ENCODE measurements at places on chromosomes 6 and 20.

DNA sequence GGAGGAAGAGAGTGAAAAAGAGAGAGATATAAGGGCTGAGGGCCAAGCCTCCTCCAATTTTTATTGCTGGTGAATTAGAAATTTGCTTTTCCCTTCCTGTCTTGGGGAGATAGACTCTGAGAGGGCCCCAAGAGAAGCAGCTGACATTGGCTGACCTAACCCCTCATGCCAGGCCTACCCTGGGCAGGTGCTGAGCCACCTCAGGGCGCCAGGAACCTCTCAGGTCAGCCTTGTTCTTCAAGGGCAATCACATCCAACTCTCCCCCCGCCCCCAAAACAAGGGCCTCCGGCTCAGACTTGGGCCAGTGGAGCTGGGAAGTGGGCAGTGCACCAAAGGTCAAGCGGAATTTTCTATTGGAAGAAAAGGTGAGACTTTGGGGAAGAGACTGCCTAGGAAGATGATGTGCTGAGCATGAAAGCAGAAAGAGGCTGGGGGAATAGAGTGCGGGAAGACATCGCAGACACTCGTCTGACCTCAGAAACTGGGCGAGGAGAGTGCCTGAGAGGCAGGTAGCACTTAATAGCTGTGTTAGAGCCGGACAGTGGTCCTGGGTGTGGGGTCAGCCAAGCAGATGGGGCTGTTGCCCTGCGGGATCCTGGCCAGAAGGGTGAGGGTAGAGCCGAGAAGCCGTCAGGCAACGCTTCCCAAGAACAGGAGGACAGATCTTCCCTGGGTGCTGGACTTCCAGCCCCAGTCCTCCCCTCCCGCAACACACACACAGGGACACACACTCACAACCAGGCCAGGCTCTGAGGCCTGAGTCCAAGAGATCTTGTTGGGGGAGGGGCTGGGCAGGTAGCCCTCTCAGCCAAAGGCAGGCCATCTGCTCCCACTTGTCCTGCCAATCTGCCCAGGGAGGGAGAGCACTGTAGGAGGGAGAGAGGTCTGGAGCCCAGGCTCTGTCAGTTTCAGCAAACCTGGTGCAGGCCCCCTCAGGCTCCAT, 3.7 kb upstream of the FASTKD5 start:
- DNase-seq = no peak

GRCh38 chr20:25072226-25072811, 9.6 kb downstream of the VSX1 start:
- no peak for DNase-seq

- no peak for DNase-seq
Measured at GRCh38 chr6:46279874-46280273, 109.1 kb upstream of the ENPP5 start.

- no peak for DNase-seq
Measured at GRCh38 chr6:42525206-42525605, 38.6 kb upstream of the UBR2 start.

All from HuH-7.5 (cell line).